SJCRH30 (cell line): ENCODE measurements at places on chromosomes 5 and 9. TPM values are rescaled to one million over a fixed set of nuclear protein-coding genes. Genes with fewer than 3 reads are reported as not detected.

Gene SPINK13
- not detected in 2 replicates for total RNA-seq

Gene RNF183
- total RNA-seq: 0.05 TPM in 1 of 2 replicates, not detected in the other

Gene COL23A1
- total RNA-seq: not detected in 2 replicates

Gene ARHGEF28
- 5.2 and 5.8 TPM in 2 replicates for total RNA-seq

Gene SLC1A1
- total RNA-seq: not detected in 2 replicates

GRCh38 chr5:14109041-14109747, 33.9 kb upstream of the TRIO start:
- no peaks in the 10 kb centered on the region for H3K27me3 ChIP-seq
- H3K4me1 ChIP-seq: peaks cover 8% of the 10 kb centered on the region
- H3K36me3 ChIP-seq: no peaks in the 10 kb centered on the region
- H3K27ac ChIP-seq: no peak overlapping the region
- no peak for DNase-seq

DNA sequence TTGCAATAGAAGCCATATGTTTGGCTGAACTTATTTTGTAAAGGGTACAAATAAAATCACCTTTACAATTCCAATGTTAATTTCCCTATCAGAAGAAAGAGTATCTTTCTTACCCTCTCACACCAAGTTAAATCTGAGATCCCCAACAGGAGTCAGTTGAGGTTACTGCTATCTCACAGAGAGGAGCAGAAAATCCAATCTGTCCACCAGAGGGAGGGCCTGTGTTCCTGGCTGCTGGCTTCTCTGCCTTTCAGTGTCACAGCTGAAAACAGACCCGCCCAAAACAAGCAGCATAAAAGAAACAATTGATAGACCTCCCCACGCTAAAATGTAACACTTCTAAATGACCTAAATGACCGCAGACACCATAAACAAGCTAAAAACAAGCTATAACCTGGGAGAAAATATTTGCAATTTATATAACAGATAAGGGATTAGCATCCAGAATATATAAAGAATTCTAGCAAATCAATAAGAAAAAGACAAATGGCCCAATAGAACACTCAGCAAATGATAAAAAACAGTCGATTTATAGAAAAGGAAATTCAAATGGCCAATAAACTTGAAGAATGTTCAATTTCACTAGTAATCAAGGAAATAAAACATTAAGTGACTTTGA, 24.5 kb upstream of the MVB12B start:
- no peaks in the 10 kb centered on the region for H3K27me3 ChIP-seq
- H3K4me3 ChIP-seq: no peak overlapping the region
- H3K27ac ChIP-seq: no peak overlapping the region
- H3K4me1 ChIP-seq: peaks cover 23% of the 10 kb centered on the region
- peak; percentile 89 for DNase-seq

GRCh38 chr9:73133921-73134407, 17.7 kb upstream of the ANXA1 start:
- H3K4me1 ChIP-seq: peaks cover 18% of the 10 kb centered on the region
- H3K27me3 ChIP-seq: no peaks in the 10 kb centered on the region
- H3K4me3 ChIP-seq: no peak overlapping the region
- H3K36me3 ChIP-seq: no peaks in the 10 kb centered on the region
- H3K27ac ChIP-seq: no peak overlapping the region

DNA sequence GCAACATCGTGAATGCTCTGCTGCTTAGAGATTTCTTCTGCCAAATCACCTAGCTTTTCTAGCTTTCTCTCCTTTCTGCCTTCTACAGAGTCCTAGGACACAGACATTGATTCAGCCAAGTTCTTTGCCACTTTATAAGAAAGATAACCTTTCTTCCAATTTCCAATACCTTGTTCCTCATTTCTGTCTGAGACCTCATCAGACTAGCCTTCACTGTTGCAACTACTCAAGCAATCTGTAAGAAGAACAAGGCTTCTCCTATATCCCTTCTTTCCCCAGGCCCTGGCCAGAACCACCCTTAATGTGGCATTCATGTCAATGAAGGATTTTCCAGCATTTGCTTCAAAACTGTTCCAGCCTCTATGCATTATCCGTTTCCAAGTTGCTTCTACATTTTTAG, 24.3 kb downstream of the FBXO10 start:
- no peak overlapping the region for H3K4me3 ChIP-seq
- DNase-seq: no peak
- H3K27me3 ChIP-seq: no peaks in the 10 kb centered on the region
- H3K4me1 ChIP-seq: no peaks in the 10 kb centered on the region
- H3K36me3 ChIP-seq: peaks cover 5% of the 10 kb centered on the region; the same call in 1 of the 2 replicates
- H3K27ac ChIP-seq: no peak overlapping the region

DNA sequence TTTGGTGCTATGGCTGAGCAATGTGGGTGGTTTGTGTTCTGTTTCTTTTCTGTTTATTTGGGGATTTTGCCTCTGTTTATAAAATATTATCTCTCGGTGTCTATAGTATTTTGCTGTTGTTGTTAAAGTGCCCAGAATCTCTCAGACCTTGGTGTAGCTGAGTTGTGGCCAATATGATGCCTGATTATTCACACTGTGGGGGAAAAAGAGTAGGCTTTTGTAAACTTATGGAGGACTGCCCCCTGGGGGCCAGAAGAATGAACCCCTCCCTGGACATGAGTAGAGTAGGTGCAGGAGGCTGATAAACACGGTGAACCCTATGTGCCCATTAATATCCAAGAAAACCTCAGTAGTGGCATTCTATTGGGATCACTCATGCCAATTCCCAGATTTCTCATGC, 49.0 kb upstream of the DPYSL3 start:
- peak; percentile 68 for DNase-seq
- no peaks in the 10 kb centered on the region for H3K36me3 ChIP-seq
- no peak overlapping the region for H3K4me3 ChIP-seq
- no peak overlapping the region for H3K27ac ChIP-seq
- H3K27me3 ChIP-seq: 0 out of 2 replicates have a peak, but pooled peaks cover 5% of the 10 kb centered on the region

DNA sequence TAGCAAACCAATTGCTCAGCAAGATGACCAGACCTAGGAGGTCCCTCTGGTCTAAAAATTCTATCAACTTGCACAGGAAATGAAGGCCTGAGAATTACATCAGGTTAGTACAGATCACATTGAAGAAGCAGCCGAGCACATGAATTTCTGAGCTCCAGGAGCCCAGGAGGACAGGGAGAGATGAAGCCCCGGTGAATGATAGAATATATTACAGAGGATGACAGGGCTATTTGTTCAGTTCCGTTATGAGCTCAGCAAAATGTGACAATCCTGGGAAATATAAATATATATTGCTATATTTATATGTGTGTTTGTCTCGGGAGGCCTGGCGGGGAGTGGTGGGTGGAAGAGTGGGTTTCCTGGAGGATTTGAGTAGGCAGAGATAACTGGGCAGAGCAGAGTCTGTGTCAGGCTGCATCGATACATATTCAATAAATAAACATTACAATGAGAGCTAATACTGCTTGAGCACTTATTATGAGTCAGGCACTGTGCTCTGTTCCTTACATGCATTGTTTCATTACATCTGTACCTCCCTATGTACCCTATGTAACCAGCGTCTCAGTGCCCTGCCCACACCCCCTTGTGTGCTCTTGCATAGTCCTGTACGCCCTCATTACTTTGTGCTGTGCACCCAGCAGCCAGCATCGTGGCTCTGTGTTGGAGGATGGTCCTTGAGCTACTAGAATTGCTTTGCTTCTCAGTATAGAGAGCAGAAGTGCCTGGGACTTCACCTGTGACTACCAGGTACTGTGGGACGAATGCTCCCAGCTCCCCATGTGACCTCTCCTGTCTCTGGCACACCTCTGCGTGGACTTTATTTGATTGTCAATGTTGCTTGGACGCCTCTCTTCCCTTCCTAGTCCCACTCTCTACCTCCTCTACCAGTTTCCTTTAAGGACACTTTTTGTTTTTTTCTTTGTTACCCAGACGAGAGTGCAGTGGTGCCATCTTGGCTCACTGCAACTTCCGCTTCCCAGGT, 58.1 kb upstream of the KLF9 start:
- no peak for DNase-seq
- H3K27ac ChIP-seq: no peak overlapping the region
- H3K4me1 ChIP-seq: peaks cover 15% of the 10 kb centered on the region; the same call in 1 of the 2 replicates

GRCh38 chr5:3671337-3671736, 75.7 kb downstream of the IRX1 start:
- H3K4me1 ChIP-seq: no peaks in the 10 kb centered on the region
- no peak for DNase-seq
- H3K27me3 ChIP-seq: no peaks in the 10 kb centered on the region

- H3K4me3 ChIP-seq: no peak overlapping the region
- H3K27ac ChIP-seq: no peak overlapping the region
- no peak for DNase-seq
- peaks cover 8% of the 10 kb centered on the region for H3K4me1 ChIP-seq
These were observed 4.7 kb downstream of the PTGES2 start for GRCh38 chr9:128122809-128123175.

- H3K4me1 ChIP-seq: no peaks in the 10 kb centered on the region
- H3K4me3 ChIP-seq: no peak overlapping the region
- H3K36me3 ChIP-seq: no peaks in the 10 kb centered on the region
- no peaks in the 10 kb centered on the region for H3K27me3 ChIP-seq
- H3K27ac ChIP-seq: no peak overlapping the region
- DNase-seq: no peak
These were observed 132.1 kb downstream of the PCSK1 start for GRCh38 chr5:96300976-96301375.

GRCh38 chr9:90787771-90788460, 13.7 kb upstream of the SYK start:
- H3K27ac ChIP-seq: no peak overlapping the region
- no peak overlapping the region for H3K4me3 ChIP-seq
- no peaks in the 10 kb centered on the region for H3K27me3 ChIP-seq
- no peaks in the 10 kb centered on the region; the same call in 1 of the 2 replicates for H3K4me1 ChIP-seq
- DNase-seq: no peak

- H3K4me1 ChIP-seq: peaks cover 4% of the 10 kb centered on the region; the same call in 1 of the 2 replicates
- H3K36me3 ChIP-seq: no peaks in the 10 kb centered on the region
- H3K4me3 ChIP-seq: no peak overlapping the region
- H3K27ac ChIP-seq: no peak overlapping the region
- no peak for DNase-seq
These were observed 1310.8 kb upstream of the WWC1 start for GRCh38 chr5:166980666-166981065.

DNA sequence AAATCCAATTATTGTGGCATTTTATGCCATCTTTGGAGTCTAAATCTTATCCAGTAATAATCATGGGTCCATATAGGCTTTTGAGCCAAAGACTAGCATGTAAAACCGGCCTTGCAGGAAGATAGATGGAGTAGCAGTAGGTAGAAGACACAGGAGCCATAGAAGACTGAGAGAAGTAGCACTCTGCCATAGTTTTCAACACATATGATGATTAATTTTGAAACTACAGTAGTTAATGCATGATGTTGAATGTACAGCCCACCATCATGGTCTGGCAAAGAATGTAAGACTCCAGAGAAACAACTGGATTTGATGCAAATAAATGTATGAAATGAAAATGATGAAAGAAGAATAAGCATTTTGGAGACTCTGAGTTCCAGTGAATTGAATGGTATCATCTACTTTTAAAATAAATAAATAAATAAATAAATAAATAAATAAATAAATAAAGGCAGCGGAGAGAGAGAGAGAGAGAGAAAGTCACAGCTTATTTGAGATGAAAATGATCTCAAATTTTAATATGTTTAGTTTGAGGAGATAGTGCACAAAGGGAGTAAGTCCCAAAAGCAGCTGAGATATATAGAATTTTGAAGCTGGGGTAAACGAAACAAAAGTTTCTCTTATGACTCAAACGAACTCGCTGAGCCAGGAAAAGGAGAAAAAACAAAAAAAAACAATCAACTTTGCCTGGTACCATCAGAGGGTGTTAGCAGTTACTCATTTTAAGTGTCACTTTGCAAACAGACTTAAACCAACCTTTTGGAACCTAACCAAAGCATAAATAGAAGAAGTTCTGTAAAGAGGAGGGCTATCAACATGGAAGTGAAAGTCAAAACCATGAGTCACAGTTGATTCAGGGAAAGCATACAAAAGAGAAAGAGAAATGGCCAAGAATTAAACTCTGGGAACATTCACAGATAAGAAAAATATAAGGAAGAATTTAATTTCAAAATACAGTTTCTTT, 388.7 kb downstream of the CETN3 start:
- peak overlapping the region; percentile 34; the same call in 1 of the 2 replicates for H3K27ac ChIP-seq
- H3K4me3 ChIP-seq: peak overlapping the region; percentile 47
- H3K27me3 ChIP-seq: no peaks in the 10 kb centered on the region
- H3K4me1 ChIP-seq: no peaks in the 10 kb centered on the region
- no peak for DNase-seq

DNA sequence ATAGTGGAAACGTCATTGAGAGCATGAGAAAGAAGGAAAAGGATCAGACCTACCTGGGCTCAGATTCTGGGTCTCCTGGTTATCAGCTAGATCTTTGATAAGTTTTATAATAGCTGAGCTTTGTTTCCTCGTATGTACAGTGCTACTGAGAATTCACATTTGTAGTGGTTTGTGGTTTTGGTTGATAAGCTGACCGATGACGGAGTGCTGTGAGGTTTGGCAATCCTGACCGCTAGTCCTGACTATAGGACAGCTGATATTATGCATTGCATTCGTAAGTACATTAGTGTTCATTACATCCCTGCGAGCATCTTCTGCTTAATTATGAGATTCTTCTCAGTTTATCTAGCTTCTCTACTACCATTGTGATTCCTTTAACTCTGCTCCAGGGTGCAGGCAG, 190.7 kb upstream of the SLC27A6 start:
- no peaks in the 10 kb centered on the region; the same call in 1 of the 2 replicates for H3K4me1 ChIP-seq
- H3K27me3 ChIP-seq: no peaks in the 10 kb centered on the region
- H3K36me3 ChIP-seq: no peaks in the 10 kb centered on the region
- no peak overlapping the region for H3K4me3 ChIP-seq
- no peak overlapping the region for H3K27ac ChIP-seq
- DNase-seq: peak; percentile 37

DNA sequence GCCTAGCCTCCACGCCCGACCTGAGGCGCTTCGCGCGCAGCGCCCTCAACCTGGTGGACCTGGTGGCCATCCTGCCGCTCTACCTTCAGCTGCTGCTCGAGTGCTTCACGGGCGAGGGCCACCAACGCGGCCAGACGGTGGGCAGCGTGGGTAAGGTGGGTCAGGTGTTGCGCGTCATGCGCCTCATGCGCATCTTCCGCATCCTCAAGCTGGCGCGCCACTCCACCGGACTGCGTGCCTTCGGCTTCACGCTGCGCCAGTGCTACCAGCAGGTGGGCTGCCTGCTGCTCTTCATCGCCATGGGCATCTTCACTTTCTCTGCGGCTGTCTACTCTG, 1.4 kb downstream of the KCNV2 start:
- H3K27ac ChIP-seq: no peak overlapping the region
- peaks cover 16% of the 10 kb centered on the region for H3K4me1 ChIP-seq
- H3K27me3 ChIP-seq: no peaks in the 10 kb centered on the region
- no peak for DNase-seq
- H3K4me3 ChIP-seq: no peak overlapping the region
- no peaks in the 10 kb centered on the region for H3K36me3 ChIP-seq

DNA sequence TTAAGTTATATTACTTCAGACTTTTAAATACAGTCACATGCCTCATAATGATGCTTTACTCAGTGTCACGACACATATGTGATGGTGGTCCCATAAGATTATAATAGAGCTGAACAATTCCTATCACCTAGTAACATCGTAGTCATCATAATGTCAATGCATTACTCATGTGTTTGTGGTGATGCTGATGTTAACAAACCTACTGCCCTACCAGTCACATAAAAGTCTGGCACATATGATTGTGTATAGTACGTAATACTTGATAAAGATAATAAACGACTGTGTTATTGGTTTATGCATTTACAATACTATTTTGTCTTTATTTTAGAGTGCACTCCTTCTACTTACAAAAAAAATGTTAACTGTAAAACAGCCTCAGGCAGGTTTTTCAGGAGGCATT, 103.7 kb downstream of the PAM start:
- no peaks in the 10 kb centered on the region for H3K27me3 ChIP-seq
- H3K36me3 ChIP-seq: no peaks in the 10 kb centered on the region
- no peak overlapping the region for H3K27ac ChIP-seq
- H3K4me1 ChIP-seq: no peaks in the 10 kb centered on the region
- H3K4me3 ChIP-seq: no peak overlapping the region

GRCh38 chr5:149677731-149678130, 52.4 kb upstream of the PPARGC1B start:
- H3K36me3 ChIP-seq: no peaks in the 10 kb centered on the region
- H3K4me3 ChIP-seq: no peak overlapping the region
- no peak for DNase-seq
- H3K27me3 ChIP-seq: peaks cover 9% of the 10 kb centered on the region; the same call in 1 of the 2 replicates
